ENCODE measurements at places on chromosomes 13 and 19.

GRCh38 chr19:53396525-53396868 is 1.5 kb downstream of the ZNF765 start:
- DNase-seq = no peak

- DNase-seq = no peak
These were observed 319.7 kb upstream of the TSHZ3 start for GRCh38 chr19:31668921-31669320.

- DNase-seq = no peak
These were observed 38.0 kb downstream of the PHF11 start for GRCh38 chr13:49533591-49534269.

DNA sequence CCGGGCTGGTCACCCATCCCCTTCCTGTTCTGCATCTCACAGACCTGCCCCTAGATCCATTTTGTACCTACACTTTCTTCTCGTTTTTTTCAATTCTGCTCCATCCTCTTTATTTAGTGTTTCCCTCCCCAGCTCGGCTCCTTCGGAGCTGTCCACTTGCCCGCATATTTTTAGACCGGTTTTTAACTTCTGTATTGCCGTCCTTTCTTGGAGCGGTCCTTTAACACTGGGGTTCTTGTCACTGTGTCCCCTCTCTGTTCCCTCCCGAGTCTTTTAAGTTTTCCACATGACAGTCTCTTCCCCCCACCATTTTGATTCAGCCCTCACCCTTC is 1.7 kb downstream of the ARHGAP35 start:
- no peak for DNase-seq

GRCh38 chr13:75294110-75294509 is 187.9 kb downstream of the TBC1D4 start:
- no peak for DNase-seq

DNA sequence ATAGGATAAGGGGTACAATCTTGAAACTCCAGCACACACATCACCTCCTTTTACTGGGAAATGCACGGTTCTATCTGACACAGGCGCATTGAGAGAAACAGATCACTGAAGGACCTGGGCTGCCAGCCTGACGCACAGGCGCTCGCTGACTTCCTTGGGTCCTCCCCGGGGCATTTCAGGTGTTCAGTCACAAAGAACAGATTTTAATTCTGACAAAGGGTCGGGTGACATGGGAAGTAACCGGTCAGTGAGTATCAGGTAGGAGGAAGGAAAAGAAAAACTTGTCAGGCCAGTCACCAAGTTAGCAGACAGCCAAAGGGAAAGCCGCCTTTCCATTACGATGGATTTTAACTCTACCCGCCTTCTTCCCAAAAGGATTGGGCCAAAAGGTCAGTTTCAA is 39.6 kb downstream of the INSR start:
- no peak for DNase-seq

GRCh38 chr19:53389978-53390377 is 5.0 kb upstream of the ZNF765 start:
- no peak for DNase-seq

GRCh38 chr19:55647732-55648584 is at the start of gene CCDC106:
Gene CCDC106, plus strand, starts transcription at chr19:55648212. Its CDS starts 835 bp downstream, at chr19:55649047.
- peak; percentile 91 for DNase-seq

GRCh38 chr13:100984085-100984705 is 309.6 kb upstream of the TMTC4 start:
- no peak for DNase-seq

DNA sequence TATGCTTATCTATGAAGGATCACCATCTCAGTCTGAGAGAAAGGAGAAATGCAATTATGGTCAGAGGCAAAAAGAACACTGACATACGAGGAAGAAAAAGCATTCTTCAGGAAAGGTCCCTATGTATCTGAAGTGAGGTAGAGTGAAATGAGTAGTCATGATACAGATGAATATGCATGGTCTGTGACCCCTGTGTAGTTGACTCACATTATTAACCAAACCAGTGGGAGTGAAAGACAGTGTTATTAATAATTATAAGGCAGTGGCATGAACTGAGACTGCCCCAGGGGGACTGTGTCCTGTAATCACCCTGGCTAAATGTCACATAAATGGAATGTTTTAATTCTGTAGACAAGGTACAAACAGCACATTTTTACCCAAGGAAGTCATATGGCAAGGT is 1320.2 kb upstream of the PCDH9 start:
- no peak for DNase-seq

Data from kidney (tissue), 22 donors.